ENCODE measurements at places on chromosomes 2 and 18.

- DNase-seq, result no peak
These were observed 17.8 kb upstream of the BMP10 start for GRCh38 chr2:68889021-68889420.

DNA sequence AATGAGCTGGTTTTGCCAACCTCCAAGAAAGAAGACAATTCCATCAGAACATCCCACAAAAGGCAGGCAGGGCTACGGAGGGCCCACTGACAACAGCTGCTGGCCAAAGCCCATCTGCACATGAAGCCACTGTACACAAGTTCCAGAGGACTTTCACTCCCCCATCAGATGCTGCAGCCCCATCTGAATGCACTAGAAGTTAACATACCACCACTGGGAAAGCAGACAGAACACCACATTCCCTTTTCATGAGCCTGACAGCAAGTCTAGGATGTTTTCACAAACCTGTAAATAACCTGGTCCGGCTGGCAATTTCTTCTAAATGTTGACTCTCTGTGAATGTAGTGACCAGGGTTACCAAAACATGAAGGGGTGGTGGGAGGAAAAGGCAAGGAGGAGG lies 41.5 kb downstream of the CCBE1 start:
- no peak for DNase-seq

DNA sequence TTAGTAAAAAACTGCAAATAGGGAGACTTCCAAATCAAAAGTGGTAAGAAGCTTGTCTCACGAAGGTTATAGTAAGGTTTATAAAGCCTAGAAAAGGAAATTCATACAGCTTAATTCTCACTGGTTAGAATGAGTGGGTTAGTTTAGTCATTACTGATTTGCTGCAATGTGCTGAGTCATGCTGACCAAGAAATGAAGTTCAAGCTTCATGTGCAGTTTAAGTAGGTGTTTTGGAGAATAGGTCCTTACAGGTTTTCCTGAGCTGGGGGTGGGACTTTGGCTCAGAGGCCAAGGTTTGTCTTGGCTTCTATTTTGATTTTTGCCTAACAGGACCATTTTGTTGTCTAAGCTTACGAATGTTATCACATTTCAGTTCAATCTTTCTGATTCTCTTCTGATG lies 15.1 kb downstream of the CLIP4 start:
- no peak for DNase-seq

DNA sequence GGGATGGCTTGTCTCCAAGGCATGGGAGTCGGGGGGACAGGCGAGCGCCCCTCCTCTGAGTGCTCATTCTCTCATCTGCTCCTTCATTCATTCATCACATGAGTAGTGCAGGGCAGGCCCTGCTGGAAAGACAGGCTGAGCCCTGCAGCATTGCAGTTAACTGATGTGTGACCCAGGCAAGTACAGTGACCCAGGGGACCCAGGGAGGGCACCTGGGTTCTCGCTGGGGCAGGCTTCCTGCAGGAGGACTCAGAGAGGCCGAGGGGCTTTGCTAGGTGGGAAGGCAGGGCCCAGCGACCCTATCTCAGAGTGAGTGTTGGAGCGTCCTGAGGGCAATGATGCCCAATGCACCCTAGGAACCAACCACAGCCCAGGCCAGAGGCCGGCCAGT lies 30.6 kb downstream of the HJURP start:
- DNase-seq, result no peak

DNA sequence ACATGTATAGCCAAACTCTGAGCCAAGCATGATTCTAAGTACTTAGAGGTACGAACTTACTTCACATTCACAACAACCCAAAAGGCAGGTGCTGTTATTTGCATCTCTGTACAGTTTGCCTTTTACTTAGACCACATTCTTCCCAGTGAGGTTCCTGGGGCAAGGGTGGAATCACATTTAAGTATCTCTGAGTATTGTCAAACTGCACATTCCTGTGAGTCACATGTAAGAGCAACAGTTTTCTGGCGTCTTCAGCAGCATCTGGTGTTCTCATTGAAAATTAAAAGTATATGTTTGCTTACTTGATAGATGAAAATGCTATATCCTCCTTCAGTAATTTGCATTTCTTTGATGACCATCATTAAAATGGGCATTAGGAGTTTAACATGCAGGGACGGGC lies 119.1 kb downstream of the UXS1 start:
- no peak for DNase-seq

DNA sequence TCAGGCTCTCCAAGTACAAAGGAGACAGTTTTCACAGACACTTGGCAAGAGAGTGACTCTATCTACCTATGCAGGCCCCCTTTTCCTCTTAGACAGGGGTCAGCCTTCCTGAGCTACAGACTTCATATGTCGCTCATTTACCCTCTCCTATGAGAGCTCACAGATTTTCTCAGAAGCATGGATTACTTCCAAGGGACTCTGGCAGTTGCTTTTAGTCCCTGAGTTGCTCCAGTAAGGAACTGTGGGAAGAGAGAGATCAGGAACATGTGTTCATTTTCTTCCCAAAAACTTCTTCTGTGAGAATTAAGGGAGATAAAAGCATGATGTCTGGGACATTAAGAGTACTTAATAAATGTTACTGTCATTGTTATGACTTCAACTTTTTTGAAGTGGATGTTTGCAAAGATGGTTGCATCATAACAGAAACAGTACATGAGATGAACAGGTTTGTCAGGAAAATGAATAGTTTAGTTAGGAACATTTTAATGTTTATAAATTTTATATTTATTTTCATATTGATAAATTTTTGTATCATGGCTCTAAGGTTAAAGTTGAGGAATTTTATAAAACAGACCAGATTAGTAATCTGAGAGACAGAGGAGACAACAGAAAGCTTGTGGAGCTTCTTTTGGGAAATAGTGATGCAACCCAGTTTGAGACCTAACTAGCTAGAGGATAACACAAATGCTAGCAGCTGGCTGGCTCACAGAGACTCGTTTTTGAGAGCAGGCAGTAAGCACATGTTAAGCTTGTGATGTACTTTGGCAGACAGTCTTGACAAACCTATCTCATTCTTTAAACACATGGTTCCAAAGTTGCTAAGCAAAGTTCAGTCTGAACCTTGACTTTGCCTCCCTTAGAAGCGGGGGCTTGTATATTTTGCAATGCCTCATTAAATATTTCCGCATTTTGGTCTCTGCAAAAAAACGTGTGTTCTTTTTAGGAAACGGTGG lies 21.7 kb upstream of the UGP2 start:
- no peak for DNase-seq

GRCh38 chr2:45816272-45816671 lies 164.8 kb downstream of the PRKCE start:
- DNase-seq, result no peak

- DNase-seq, result no peak
These were observed 35.2 kb downstream of the UNC50 start for GRCh38 chr2:98643496-98644100.

- DNase-seq, result no peak
These were observed 137.7 kb downstream of the LTBP1 start for GRCh38 chr2:33084433-33084832.

GRCh38 chr18:55096263-55096951 lies 137.1 kb upstream of the CCDC68 start:
- DNase-seq, result no peak

- DNase-seq, result no peak
These were observed 29.3 kb downstream of the NHEJ1 start for GRCh38 chr2:219131327-219131726.

GRCh38 chr18:62763101-62763521 lies 47.8 kb downstream of the PHLPP1 start:
- no peak for DNase-seq

DNA sequence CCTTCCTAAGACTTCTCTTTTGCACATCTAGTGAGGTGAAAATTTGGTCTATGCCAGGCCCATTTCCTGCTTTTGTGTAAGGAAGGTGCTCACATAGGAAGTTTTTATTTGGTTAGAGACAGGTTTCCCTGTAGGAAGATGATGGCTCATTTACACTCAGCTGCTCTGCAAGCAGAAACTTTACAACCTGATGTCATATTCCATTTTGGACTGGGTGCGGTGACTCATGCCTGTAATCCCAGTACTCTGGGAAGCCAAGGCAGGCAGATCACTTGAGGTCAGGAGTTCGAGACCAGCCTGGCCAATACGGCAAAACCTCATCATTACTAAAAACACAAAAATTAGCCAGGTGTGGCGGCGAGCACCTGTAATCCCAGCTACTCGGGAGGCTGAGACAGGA lies 35.8 kb downstream of the CASP10 start:
- no peak for DNase-seq

- DNase-seq, result no peak
These were observed 484 bp downstream of the APCDD1 start for GRCh38 chr18:10454681-10455557.

DNA sequence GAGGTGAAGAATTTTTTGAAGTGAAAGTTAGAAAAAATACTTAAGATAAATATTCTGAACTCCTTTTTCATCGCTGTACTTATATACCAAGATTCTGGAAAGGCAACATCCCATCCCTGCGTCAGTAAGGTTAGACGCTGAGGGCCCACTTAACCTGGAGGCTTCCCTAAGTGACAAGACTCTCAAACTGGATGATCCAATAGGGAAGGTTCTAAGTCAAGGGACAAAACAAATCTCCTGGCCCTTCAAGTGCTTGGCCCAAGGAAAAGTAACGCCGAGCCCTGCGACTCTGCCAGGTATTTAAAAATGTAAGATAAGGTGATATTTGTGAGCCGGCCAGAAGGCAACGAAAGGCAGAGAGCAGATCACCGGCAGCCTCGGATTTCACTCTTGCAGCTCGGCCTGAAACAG lies 1.3 kb downstream of the STK39 start:
- no peak for DNase-seq

GRCh38 chr2:8544171-8544785 lies 137.6 kb upstream of the ID2 start:
- DNase-seq, result no peak

DNA sequence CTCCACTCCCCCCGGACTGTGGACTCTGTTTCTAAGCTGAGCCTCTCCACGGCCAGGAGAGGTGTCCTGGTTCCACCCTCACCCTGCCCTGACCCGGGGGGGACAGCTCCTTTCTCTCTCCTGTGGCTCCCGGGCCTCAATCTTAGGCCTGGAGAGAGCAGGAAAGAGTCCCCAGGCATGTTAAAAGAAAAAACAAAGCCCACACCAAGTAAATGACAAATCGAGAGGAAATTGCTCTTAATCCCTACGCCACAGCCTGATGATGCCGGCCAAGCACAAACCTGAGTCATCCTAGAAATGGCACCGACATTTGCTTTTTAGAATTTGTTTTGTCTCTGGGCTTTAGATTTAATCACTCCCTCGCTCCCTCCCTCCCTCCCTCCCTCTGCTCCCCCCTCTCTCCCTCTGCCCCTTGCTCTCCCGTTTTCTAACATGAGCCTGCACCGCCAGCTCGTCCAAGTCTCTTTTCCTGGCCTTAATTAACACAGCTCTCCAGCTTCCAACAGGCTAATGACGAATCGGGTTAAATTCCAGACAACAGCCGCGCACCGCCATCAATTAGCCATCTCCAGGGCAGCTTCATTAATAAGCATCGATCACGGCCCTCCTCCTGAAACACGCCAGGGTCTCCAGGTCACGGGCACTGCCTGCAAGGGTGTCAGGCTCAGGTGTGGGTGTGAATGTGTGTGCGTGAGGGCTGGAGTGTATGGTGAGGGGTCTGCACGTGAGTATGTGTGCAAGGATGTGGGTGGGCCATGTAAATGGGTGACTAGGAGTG lies 230.8 kb downstream of the CELF4 start:
- DNase-seq, result no peak

DNA sequence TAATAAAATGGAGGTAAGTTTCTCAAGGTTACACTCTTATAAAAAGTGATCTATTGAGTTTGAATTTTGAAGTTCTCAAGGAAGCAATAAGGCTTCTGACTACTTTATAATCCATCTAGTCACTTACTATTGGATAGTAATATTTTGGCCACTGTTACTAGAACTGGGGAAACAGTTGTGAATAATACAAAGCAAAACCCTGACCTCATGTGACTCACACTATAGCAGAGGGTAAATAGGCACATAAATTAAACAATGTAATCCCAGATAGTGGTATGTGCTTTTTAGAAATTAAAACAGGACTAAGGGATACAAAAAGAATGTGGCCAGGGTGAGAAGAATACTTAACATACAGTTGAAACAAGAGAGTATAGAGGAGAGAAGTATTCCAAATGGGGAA lies 78.6 kb downstream of the CALCRL start:
- DNase-seq, result no peak

- no peak for DNase-seq
These were observed 27.2 kb downstream of the MAP4K3 start for GRCh38 chr2:39409697-39410389.

DNA sequence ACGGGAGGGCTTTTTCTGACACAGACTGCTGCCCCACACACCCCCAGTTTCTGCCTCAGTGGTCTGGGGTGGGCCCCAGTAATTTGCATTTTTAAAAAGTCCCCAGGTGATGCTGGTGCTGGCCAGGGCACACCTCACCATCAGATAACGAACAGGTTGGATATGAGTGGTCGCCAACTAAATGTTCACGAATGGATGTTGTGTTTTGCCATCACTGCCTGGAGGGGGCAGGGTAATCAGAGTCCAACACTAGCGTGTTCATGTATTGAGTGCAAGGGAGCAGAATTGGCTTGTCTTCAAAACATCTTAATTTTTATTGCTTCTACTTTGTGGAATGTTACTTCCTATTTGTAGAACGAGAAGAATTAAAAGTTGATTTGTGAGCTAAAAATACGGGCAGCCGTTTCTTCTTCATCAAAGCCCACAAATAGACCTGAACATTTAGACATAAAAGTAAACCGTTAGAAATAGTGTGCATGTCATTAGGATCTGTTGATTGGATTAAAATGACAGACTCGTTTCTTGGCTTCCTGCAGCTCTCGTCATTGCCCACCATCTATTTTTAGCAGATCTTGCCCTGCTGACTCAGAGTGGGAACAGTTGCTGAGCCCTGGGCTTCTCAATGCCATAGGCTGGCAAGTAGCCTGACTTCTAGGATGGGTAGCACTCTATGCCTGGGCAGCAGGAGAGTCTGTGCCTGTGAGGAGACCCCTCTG lies 45.2 kb downstream of the NCK2 start:
- peak; percentile 74 for DNase-seq

DNA sequence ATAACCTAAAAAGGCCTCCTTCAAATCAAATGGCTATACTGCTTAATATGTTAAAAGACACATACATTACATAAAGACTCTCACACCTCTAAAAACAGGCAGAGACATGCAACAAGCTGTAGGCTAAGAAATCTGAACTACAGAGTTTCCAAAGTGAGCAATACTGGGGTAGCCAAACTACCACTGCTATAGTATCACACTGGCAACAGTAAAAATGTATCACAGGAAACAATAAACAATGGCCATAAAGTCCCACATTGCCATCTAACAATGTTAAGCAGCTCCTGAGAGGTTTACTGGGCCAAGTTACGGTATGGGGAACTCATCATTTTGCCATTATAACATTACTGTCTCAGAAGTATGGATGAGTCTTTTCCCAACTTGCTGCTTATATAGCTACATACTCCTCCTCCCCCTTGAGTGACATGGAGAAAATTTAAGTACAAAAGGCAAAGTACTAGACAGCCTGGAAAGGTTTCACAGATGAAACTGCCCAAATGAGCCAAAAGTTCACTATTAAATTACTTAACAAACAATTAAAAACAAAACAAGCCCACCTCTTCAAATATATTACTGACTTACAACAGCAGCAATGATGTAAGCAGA lies 50.3 kb downstream of the SS18 start:
- DNase-seq, result no peak

- no peak for DNase-seq
These were observed 1.4 kb upstream of the ZNF396 start for GRCh38 chr18:35378574-35378896.
